ENCODE measurements at places on chromosomes 6 and 20. TPM values are rescaled to one million over a fixed set of nuclear protein-coding genes. Genes with fewer than 3 reads are reported as not detected.

IL20RA gene
- 1.1 TPM for total RNA-seq

- no peak for DNase-seq
Measured at GRCh38 chr6:158475344-158476302, 84.3 kb upstream of the TMEM181 start.

DNA sequence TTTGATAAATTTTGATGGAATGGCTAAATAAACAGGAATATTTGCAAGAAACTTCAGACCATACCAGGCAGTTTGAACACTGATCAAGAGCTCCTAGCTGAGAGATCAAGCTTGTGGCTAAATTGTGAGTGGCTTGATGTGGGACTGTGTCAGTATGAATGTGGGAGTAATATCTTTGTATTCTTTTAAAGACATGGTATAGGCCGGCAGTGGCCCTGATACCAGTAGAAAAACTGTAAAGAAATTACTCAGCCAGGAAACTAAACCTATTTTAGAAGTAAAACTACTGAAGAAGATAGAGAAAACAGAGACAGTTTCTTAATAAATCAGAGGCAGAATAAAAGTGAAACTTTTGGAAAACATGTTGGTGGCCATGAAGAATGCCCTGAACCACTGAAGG is 608.4 kb upstream of the SYNCRIP start:
- no peak for DNase-seq

DNA sequence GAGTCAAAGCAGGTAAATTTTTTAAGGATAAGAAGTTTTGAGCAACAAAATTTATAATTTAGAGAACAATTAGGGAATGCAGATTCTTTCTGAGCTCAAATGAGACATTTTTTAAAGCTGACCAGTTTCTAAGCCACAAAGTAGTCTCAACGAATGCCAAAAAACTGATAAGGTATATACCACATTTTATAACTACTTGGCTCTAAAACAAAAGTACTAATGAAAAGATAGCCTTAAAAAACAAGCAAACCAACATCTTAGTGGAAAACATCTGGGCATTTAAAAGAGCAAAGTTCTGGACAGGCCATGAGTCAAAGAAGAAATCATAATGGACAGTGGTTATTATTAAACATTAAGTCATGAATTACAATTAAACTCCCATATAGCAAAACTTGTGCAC is 23.2 kb upstream of the RNF146 start:
- DNase-seq = no peak

SUPT3H gene
- total RNA-seq = 7.4 TPM

DNA sequence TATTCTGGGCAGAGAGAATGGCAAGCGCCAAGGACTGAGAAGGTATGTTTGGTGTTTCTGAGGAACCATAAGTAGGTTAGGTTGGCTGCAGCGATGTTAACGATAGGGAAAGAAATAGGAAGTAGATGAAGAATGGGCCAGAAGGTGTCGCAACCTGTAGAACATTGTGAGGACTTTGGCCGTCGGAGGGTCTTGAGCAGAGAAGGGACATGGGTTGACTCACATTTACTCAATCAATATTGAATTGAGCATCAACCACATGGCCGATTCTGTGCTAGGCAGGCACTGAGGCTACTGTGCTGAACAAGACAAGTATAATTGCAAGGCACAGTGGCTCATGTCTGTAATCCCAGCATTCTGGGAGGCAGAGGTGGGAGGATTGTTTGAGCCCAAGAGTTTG is 26.8 kb upstream of the RPN2 start:
- DNase-seq = no peak

ADGRF1 gene
- total RNA-seq = 39.6 TPM

DNA sequence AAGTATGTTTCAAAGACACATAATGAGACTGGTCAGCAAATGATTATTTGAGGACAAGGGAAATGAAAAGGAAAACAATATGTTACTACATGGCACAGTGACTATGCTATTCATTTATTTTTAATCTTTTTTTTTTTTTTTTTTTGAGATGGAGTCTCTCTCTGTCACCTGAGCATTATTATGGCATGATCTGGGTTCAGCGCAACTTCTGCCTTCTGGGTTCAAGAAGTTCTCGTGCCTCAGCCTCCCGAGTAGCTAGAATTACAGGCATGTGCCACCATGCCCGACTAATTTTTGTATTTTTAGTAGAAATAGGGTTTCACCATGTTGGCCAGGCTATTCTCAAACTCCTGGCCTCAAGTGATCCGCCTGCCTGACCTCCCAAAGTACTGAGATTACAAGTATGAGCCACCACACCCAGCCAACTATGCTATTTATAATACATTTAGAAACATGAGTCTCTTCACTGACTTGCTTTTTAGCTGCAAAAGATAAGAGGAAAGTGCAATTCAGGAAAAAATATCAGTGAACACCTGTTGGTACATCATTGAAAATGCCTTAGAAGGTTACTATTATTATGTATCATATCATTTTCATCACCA is 3.4 kb downstream of the CALHM4 start:
- DNase-seq = no peak

- DNase-seq = no peak
Measured at GRCh38 chr6:133376743-133377142, 135.6 kb downstream of the EYA4 start.

FGD2 gene
- 0.10 TPM for total RNA-seq

- peak; percentile 47 for DNase-seq
Measured at GRCh38 chr6:36094753-36095496, 35.4 kb upstream of the MAPK13 start.

DNA sequence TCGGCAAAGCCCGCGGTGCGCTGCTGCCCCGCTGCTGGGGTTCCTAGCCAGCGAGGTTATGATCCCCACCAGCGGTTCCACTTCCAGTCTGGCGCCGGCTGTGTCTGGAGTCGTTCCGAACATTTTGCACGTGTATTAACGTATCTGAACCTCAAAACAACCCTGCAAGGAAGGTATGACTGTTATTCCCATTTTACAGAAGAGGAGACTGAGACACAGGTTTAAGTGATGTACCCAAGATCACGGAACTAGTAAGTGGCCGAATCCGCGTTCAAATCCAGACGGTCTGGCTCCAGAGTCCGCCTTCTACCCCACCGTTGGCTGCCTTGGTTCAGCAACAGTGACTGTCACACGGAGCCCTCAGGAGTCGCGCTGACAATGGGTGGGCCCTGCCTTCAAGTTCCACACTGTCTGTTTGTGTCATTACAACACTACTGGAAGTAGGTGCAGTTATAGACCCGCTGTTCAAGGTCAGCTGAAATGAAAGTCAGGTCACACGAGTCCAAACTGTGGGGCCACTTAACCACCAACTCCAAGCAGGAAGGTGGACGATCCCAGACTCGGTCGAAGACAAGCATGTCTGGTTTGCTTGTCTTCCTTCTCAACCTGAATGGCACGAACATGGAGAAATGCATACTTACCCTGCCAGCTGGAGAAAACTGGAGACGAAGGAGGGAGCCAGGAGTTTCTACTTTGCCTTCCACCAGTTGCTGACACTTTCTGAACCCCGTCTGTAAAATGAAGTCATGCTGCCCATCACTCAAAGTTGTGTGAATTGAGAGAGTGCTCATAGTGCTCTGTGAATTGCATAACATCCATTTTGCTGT is 803 bp upstream of the SRXN1 start:
- no peak for DNase-seq

GRCh38 chr6:73523434-73524123 is 2.7 kb upstream of the EEF1A1 start:
- DNase-seq = peak; percentile 76

DNA sequence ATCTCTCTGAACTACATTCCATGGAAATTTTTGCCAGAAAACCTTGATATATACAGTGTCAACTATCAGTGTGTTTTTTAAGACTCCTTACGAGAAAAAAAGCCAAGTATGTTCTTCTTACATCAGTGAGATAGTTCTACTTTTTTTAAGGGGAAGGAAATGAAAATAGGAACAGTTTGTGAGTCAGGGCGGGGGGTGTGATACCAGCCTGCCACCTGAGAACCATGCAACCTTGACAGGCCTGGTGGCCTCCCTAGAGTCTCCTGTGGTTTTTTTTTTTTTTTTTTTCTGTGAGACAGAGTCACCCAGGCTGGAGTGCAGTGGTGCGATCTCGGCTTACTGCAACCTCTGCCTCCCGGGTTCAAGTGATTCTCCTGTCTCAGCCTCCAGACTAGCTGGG is 96.3 kb upstream of the GCM1 start:
- DNase-seq = no peak

DNA sequence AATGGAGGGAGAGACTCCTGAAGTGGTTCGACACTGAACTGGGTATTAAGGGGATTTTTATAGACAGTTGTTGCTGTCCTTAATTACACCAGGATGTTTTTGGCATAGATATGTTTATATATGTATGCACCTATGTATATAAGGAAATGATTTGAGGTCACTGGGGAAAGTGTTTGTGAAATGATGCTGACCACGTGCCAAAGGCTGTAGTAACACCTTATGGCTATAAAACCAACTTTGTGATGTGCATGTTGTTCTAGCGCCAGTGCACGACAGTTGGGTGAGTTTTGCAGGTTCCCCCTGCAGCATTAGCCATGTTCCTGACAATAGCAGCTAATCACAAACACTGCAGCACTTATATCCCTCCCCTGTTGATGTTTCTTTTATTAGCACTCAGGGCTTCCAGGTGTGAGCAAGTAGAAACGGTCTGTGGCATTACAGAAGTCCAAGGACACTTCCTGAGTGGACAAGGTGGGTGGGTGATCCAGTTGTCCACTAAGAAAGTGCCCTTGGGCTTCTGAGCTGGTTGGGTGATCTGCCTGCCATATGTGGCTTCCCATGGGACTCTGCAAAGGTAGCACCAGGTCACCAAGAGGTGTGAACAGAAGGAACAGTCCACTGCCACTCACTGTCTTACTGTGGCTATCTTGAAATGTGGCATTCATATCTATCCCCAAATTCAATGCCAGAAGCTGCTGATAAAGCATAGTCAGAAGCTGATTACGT is 63.0 kb upstream of the RBM24 start:
- DNase-seq = no peak

ANKEF1 gene
- 15.8 TPM for total RNA-seq

ULBP1 gene
- 12.4 TPM for total RNA-seq

GRCh38 chr6:138521790-138522189 is 22.5 kb upstream of the NHSL1 start:
- DNase-seq = no peak

GRCh38 chr6:109507490-109508072 is 24.6 kb upstream of the ZBTB24 start:
- DNase-seq = no peak

- DNase-seq = no peak
Measured at GRCh38 chr20:62850333-62850974, 11.2 kb downstream of the TCFL5 start.

- no peak for DNase-seq
Measured at GRCh38 chr6:146433881-146434731, 109.5 kb upstream of the RAB32 start.

- no peak for DNase-seq
Measured at GRCh38 chr20:32204205-32205109, 3.1 kb downstream of the PLAGL2 start.

TP53RK gene
- 9.2 TPM for total RNA-seq

- no peak for DNase-seq
Measured at GRCh38 chr6:35718911-35719381, 17.9 kb upstream of the ARMC12 start.

GRCh38 chr20:62805711-62806382 is 1.2 kb downstream of the OGFR start:
- DNase-seq = no peak

RAD21L1 gene
- total RNA-seq = 0.17 TPM

LRRN4 gene
- total RNA-seq = 0.10 TPM

NRSN1 gene
- not detected for total RNA-seq

DNA sequence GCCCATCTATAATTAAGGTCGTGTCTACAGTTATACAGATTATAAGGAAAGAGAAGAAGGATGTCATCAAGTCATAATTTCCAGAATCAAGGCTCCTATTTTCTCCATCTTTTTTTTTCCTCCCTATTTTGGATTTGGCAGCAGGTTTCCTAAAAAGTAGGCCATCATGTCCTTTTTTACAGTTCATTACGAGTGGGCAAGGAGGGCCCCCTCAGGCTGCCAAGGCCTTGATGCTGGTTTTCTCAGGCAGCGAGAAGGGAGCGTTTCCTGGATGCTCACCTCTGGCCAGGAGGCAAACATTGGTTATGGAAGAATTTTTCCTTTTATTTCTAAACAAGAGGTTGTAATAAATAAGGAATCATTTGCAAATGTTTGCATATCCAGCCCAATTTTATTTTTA is 414.6 kb downstream of the DHX35 start:
- DNase-seq = no peak

DNA sequence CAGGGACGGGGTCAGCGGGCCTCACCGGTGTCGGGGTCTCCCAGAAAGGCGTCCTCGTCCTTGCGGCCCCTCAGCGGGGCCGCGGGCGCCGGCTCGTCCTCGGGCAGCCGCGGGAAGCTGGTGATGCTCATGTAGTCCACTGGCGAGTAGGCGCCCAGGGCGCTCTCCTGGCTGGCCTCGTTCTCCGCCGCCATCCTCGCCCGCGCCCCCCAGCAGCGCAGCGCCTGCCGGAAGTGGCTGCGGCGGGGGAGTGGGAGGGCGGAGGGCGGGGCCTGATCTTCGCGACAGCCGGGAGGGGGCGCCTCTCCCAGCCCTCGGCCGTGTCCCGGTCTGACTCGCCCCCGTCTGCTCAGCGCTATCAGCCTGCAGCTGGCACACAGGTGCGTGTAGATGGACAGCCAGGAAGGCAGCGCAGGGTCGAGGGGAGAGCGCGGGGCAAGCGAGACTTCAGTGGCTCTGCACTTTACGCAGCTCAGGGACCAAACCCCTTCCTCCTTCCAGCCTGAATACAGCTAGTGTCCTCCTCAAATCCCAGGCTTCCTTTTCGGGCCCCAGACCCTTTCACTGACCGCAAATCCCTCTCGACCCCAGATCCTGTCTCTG is at the start of gene GGT7:
Gene GGT7, minus strand, starts transcription at position 235 of the 603 bp plus-strand sequence. Its CDS starts 41 bp downstream, at position 194.
- peak; percentile 35 for DNase-seq

- no peak for DNase-seq
Measured at GRCh38 chr6:1176567-1176966, 135.3 kb upstream of the FOXQ1 start.

DYNLRB1 gene
- 106 TPM for total RNA-seq

- no peak for DNase-seq
Measured at GRCh38 chr6:158910484-158911440, 89.2 kb downstream of the RSPH3 start.

GRCh38 chr6:62652692-62653328 is 366.8 kb upstream of the KHDRBS2 start:
- peak; percentile 15 for DNase-seq

DNA sequence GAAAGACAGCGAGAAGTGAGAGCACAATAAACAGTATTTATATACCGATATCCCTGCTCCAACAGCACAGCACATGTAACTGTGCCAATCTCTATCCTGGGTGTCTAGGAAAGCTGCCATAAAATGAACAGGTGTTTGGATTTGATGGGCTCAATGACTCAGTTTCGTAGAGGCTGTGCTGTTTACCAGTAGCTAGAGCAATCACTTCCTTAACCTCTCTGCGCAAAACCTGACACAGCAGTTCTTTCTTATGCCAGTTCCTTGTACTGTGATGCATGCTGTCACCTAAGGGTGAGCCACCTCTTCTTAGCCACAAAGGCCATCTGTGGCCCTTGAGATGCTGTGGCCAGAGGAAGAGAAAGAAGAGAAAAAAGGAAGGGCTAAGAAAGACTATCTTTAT is 59.3 kb downstream of the SHPRH start:
- no peak for DNase-seq

OR2B6 gene
- 0.25 TPM for total RNA-seq

GRCh38 chr6:10720265-10720959 is 2.5 kb upstream of the TMEM14C start:
- DNase-seq = no peak

OR2H1 gene
- total RNA-seq = not detected

GRCh38 chr6:50285735-50286134 is 236.0 kb upstream of the DEFB112 start:
- no peak for DNase-seq
